ENCODE measurements at places on chromosomes 7 and 10.

GRCh38 chr10:110107430-110107829 is 99.6 kb downstream of the ADD3 start:
- DNase-seq = no peak

DNA sequence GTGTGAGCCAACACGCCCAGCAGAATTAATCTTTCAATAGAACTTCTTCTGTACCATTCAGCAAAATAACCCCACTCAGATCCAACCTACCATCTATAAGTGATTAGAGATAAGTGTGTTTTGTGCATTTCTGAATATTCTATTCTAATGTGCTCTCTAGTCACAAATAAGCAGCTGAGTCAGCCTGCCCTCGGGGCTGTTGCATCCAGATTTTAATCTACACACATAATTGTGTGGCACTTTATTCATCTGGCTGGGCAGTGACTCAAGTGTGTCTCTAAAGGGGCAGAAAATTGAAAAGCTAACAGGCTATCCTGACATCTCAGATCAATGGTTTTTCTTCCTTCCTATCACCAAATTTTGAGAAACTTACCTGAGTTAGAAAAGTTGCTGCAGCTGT is 60.3 kb downstream of the PRR15 start:
- no peak for DNase-seq

- no peak for DNase-seq
These were observed 139.6 kb downstream of the TSPAN12 start for GRCh38 chr7:120718361-120718760.

DNA sequence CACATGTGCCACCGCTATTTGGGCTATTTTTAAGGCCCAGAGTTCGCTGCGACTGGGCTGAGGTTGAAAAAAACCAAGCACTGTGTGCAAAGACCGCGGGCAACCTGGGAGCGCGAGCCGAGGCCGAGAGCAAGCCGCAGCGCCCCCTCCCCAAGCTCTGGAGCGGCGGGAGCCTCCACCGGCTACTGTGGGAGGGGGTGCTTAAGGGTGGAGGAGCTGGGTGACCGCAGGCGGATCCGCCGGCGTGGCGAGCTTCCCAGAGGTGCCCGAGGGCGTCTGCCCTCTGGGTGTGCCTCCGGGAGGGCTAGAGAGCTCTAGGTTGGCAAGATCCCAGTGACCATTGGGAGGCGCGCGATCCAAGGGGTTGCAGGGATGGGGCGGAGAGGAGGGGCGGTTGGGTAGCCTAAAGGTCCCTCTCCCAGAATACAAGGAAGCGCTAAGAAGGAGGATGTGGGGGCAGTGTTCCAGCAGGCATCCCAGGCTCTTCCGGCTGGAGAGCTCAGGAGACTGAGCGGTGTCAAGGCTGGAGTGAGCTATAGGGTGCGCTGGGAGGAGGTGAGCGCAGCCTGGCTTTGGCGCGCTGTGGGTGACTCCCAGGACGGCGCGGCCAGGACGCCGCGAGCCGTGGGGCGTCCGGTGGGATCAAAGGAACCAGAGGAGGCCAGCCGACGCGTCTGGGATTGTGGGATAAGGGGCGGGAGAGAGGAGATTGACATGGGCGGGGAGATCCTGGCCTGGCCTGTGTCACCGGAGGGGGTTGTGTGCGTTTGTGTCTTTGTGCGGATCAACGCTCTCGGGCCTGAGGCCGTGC is 8.0 kb downstream of the DLX5 start:
- DNase-seq = no peak

DNA sequence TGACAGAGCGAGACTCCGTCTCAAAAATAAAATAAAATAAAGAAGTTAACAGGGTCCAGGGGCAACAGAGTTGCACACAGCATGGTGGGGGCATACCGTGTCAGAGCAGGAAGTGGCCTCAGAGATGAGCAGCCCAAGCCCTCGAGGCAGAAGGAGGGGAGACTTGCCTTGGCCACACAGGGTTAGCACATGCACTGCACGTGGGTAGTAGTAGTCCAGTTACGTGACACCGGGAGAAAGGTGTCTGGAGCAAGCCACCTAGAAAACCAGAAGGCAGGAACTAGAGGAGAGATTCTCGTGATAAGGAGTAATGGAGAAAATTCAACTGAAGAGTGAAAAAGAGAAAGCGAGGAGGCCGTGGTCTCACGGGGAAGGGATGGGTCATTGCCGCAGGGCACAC is 9.8 kb upstream of the DENND2A start:
- no peak for DNase-seq

GRCh38 chr7:92613214-92613613 is 23.0 kb upstream of the FAM133B start:
- no peak for DNase-seq

DNA sequence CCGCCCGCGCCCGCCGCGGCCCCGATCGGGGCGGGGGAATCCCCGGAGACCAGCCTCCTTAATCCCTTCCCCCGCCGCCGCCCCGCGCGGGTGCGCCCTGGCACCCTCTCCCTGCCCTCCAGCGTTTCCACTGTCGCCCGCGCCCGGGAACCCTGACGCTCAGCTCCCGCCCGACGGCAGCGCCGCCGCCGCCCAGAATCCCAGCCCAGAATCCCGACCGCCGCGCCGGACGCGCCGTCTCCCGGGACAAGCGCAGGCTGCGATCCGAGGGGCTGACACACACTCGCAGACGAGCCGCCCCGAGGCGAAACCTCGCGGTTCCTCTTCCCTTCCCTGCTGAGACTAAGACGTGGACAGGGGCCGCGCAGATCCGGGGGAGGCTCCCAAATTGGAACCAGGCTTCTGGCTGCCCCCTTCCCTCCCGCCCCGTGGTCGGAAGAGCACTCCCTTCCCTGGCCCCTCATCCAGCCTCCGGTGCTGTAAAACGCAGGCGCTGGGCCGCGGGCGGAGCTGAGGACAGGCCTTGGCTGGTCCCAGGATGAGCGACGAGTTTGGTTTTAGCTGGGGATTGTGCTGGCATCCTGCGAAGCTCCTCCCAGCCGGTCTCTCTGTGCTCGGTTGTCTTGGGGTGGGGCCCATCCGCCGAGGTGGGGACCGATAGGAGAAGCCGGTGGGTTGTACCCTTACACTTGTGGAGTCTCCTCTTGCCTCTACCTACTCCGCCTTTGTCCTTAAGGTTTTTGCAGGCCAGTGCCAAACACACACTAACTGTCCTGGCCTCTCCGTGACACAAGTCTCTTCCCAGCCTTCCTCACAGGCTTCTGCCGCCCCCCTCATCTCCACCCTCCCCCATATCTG is 1.1 kb downstream of the MARVELD1 start:
- no peak for DNase-seq

DNA sequence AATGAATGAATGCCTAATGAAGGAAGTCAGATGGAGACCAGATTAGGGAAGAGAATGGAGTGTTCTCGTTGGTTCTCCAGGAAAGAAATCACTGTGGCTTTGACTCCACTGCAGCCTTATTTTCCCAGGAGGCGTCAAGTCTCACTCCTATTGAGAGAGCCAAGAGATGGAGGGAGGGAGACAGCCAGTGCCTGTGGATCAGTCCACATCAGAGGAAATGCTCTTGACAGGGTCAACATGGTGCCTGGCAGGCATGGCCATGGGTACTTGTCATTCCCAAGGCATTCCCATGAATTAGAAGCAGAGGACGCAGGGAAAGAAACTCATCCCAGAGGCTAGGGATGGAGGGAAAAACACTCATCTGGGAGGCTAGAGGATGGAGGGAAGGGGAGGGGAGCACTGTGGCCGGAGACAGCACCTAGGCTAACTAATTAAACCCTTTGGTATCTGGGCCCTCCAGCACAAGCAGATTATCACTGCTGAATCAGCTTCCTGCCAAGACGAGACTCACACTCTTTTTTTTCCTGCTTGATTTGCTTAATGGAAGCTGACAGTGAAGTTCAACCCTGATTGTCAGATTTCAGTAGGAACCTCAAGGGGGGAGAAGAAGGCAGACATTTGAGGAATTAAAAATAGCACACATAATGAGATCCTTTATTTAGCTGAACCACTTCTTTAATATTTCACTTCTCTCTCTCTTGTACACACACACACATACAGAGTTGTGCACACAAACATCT is 1233.2 kb upstream of the AUTS2 start:
- DNase-seq = no peak

DNA sequence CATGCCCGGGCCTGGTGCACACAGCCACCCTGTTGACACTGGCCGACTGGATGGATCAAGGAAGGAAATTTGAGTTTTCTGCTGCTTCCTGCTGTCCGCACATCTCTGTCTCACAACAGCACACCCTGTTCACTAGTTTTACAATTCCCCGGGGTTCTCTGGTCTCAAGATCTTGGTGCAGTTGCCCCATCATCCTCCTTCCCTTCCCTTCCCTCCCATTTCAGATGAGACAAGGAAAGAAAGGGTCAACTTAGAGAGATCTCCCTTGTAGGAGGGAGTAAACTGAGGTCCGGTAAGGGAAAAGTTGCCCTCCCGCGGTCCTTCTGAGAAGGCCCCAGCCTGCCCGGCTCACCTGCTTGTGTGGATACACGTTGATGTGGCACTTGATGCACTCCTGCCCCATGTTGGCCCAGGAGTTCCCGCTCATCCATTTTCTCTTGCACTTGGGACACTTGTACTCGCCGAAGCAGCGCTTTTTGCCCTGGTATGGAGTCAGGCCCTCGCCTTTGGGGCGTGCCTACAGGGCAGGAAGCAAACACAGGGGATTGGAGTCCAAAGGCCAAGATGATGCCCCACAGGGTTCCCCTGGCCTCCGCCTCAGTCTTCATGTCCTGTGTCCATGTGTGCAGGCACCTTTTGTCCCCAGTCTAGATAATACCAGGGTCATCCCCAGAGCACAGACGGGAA is 46.8 kb downstream of the PPIF start:
- no peak for DNase-seq

- no peak for DNase-seq
These were observed 34.8 kb downstream of the MDFIC start for GRCh38 chr7:114956702-114957101.

DNA sequence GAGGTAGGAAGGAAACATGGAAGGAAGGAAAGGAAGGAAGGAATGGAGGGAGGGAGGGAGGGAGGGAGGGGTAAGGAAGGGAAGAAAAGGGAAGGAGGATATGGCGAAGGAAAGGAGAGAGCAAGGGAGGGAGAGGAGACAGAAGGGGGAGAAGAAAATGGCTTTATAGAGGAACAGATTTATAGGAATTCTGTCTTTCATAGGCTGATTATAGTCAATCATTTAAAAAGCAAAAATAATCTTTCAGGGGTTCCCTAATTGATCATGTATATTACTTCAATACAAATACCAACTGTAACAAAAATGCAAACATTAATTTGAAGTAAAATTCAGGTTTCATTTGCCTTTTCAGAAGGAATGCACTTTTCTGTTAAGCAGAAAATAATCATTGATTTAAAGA is 519.1 kb downstream of the MDFIC start:
- no peak for DNase-seq

GRCh38 chr7:104553074-104553473 is 224.7 kb downstream of the LHFPL3 start:
- DNase-seq = no peak

- DNase-seq = no peak
These were observed 28.6 kb upstream of the SHH start for GRCh38 chr7:155840909-155841308.

DNA sequence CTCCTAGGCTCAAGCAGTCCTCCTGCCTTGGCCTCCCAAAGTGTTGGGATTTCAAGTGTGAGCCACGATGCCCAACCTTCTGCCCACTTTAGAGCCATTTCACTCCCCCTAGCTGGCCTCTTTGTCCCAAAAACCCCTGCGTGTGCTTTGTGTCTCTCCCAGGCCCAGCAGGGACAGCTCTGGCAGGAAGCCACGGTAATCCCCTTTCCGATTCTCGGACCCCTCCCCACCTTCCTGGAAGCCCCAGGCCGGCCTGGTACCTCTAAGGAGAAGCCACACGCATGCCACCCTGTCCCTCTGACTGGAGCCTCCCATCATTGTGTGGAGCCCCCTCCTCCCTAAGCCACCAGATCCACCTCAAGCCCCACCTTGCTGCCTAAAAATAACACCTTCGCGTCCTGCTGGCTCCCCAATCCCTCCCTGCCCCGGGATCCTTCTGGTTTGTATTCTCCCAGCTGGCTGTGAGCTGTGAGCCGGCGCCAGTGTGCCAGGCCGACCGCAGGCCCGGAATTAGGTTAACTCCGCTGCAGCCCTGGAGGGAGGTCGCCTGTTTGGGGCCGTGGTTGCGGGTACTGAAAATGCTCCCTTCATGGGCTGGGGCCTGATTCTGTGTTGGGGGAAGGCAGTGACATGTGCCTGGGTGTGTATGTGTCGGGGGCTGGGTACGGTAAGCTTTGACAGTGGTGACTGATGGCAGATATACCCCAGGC is 16.4 kb upstream of the SRRM3 start:
- DNase-seq = no peak

GRCh38 chr7:139799586-139799985 is 21.8 kb upstream of the HIPK2 start:
- no peak for DNase-seq

- no peak for DNase-seq
These were observed 113.7 kb downstream of the SFMBT2 start for GRCh38 chr10:7297094-7297493.

GRCh38 chr7:26292768-26293560 is 1.3 kb downstream of the SNX10 start:
- no peak for DNase-seq

DNA sequence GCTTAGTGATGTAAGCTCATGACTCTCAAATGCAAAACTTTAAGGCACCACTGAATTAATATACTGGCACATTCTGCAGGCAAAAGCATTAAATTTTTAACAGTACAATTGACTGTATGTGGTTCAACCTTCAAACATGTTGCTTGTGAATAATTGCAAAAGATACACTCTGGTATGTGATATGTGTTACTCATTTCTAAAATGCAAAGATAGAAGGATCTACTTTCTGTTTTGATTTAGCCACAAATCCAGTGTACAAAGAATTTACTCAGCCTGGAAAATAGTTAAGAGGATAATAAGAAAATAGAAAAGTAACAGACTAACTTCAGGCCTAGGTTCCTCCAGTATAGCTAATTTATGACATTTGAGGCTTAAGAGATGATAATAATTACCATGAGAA is 66.6 kb upstream of the NOBOX start:
- DNase-seq = no peak

DNA sequence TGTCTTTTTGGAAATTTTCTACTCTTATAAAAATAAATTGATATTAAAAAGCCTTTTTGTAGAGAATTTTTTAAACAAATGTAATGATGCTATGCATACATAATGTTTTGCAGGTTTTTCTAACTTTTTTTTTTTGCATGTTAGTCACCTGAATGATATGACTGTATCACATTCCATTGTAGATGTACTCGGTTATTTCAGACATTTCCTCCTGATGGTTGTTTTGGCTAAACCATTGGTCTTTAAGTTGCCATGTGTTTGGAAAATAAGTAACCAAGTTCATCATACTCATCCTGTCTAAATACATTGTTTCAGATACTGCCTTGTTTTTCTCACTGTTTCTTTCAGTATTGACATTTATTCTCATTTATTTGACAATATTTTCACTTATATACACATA is 25.8 kb downstream of the NHLRC2 start:
- no peak for DNase-seq
